HuH-7.5 (cell line): ENCODE measurements at places on chromosomes 3 and 15.

DNA sequence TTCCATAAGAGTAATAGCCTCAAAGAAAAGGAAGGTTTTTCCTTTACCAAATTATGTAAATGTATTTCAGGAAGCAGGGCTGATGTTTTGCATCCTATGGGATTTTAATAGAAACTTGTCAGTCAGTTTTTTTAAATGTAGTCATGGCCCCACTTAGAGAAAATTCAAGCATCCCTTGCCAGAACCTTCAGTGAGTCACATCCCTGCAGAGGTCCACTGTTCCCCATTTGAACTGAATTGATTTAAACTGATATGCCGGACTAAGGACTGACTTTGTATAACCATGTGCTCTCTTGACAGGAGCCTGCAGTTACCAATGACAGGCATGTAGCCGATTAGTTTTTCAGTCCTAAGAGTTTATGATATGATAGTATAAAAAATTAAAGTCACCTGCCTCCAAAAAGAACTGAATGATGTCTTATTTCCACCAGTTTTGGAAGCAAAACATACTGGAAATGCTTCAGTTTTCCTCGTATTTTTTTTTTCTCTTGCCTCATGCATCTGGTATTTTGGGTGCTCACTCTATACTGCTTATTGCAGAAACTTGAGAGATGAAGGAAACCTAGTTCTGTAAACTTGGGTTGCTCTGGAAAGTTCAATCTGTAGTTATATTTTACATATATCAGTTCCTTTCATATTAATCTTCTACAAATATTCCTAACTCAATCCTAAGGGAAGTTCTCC, 30.7 kb downstream of the LRTM1 start:
- no peak for DNase-seq

GRCh38 chr3:63370094-63370493, 92.0 kb downstream of the SYNPR start:
- DNase-seq, result no peak

DNA sequence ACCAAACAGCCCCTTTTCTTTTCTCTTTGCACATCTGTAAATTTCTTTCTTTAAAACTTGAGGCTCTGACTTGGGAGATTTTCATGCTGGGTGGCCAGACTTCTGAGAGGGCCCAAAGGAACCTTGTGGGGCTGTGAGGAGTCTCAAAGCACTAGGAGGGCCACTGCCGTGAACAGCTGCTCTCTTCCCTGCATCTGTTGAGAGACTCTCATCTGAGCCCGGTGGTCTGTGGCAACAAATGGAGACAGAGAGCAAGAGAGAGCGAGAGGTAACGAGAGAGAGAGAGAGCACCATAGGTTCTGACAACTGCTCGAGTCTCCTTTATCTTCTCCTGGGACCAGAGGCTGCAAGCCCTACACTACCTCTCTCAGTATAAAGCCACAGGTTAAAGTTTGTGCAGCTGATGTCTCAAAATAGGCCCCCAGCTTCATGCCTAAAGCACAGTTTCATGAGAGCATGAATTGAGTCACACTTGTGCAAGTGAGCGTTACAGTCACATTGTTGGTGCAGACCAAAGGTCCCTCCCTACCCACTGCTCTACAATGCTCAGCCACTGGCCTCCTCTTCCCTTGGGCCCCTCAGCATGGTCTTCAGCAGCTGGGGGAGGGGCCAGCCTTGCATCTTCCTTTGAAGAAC, 60.7 kb downstream of the ZNF621 start:
- DNase-seq, result no peak

DNA sequence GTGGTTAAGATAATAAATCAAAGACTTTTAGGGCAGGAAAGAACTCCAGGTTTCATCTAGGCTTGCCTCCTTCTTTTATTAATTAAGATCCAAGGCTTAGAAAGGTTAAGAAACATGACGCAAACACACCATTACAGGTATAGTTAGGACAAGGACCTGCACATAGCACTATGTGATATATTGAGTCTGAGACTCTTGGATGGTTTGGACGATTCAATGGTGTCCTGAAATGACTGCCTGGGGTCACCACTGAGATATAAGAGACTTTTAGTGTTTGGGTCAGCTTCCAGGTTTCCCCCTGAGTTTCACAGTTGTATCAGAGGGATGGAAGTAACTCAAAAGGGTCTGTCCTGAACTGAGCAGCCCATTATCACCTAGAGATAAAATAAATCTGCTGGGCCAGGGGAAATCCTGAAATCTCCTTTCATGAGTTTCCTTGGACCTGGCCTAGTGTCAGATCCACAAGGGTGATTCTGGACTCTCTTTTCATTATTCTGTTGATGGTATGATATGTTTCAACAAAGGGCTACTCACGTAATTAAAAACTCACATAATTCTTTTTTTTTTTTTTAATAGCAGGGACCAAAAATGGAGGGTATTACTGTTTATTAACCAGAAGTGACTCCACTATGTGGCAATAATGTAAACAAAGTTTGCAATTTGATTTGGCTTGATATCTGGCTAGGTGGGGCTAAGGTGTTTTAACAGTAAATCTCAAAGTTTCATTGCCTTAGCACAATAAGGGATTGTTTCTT, 55.6 kb upstream of the ADGRG7 start:
- no peak for DNase-seq

DNA sequence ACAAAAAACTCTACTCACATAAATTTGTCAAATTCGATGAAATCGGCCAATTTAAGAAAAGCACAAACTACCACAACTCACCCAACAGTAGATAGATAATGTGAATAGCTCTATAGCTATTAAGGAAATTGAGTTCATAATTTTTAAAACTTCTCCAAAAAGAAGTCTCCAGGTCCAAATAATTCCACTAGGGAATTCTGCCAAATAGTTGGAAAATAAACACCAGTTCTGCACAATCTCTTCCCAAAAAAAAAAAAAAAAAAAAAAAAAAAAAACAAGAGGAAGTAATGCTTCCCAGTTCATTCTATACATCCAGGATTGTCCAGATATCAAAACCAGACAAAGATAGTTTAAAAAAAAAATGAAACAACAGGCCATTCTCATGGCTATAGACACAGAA, 164.2 kb downstream of the POLR2M start:
- no peak for DNase-seq

- no peak for DNase-seq
Observed at GRCh38 chr15:24848050-24848449, 106.7 kb upstream of the SNRPN start.

- DNase-seq, result no peak
Observed at GRCh38 chr15:74400313-74400860, 32.9 kb upstream of the CYP11A1 start.

GRCh38 chr15:40891810-40892446, 2.3 kb upstream of the VPS18 start:
- no peak for DNase-seq

GRCh38 chr3:72768936-72769335, 79.3 kb downstream of the SHQ1 start:
- no peak for DNase-seq

DNA sequence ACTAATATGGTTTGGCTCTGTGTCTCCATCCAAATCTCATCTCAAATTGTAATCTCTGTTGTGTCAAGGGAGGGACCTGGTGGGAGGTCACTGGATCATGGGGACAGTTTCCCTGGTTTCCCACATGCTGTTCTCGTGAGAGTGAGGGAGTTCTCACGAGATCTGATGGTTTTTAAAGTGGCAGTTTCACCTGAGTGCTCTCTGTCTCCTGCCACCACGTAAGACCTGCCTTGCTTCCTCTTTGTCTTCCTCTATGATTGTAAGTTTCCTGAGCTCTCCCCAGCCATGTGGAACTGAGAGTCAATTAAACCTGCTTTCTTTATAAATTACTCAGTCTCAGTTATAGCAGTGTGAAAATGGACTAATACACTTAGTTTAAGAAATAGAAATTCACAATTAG, 228.9 kb downstream of the CD47 start:
- no peak for DNase-seq
